RPMI7951 (cell line): ENCODE measurements at places on chromosomes 13 and 19.

DNA sequence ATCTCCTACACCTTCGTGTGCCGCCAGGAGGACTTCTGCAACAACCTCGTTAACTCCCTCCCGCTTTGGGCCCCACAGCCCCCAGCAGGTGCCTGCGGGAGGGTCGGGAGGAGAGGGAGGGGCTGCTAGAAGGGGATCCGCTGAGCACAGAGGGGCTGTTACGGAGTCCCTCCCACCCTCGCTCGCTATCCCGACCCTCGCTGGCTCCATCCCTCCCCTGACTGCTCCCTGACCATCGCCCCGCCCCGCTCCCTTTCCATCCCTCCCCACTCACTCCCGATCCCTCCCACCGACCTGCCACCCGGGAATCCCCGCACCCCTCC is 780 bp downstream of the CD177 start:
- DNase-seq: no peak

- DNase-seq: no peak
Observed at GRCh38 chr19:13838435-13839129, 38.4 kb upstream of the NANOS3 start.

- no peak for DNase-seq
Observed at GRCh38 chr13:32955881-32956594, 60.2 kb upstream of the KL start.

- no peak for DNase-seq
Observed at GRCh38 chr13:82898586-82898985, 983.7 kb downstream of the SLITRK1 start.

GRCh38 chr19:38959618-38960017 is 15.9 kb downstream of the FBXO17 start:
- DNase-seq: no peak

DNA sequence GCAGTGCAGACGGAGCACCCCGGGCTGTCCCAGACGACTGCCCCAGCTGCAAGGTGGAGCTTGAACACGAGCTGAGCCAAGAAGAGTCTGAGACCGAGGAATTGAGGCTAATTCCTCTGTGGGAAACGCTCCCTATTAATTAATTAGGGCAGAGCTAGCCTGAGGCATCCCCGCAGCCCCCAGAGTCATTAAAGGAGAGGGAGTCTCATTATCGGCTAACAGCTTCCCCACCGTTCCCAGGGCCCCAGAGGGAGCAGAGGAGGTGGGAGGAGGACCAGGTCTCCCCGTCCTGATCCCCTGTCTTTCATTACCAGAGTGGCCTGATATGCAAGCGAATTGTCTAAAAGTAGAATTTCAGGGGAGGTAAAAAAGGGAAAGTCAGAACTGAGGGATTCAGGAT is 13.1 kb upstream of the SLC1A6 start:
- no peak for DNase-seq

- no peak for DNase-seq
Observed at GRCh38 chr13:46278474-46278873, 66.7 kb downstream of the LRRC63 start.

- no peak for DNase-seq
Observed at GRCh38 chr19:15622991-15623390, 8.0 kb downstream of the CYP4F8 start.

GRCh38 chr13:33053397-33054066 is 37.3 kb downstream of the KL start:
- DNase-seq: no peak

DNA sequence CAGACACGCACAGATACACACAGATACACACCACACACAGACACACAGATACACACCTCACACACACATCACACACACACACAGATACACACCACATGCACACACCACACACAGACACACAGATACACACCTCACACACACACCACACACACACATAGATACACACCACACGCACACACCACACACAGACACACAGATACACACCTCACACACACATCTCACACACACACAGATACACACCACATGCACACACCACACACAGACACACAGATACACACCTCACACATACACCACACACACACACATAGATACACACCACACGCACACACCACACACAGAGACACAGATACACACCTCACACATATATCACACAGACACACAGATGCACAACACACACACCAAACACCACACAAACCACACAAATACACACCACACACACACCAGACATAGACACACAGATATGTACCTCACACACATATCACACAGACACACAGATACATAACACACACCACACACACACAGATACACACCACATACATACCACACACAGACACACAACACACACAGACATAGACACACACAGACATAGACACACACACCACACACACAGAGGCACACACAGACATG is 24.2 kb upstream of the SLC7A10 start:
- DNase-seq: no peak

DNA sequence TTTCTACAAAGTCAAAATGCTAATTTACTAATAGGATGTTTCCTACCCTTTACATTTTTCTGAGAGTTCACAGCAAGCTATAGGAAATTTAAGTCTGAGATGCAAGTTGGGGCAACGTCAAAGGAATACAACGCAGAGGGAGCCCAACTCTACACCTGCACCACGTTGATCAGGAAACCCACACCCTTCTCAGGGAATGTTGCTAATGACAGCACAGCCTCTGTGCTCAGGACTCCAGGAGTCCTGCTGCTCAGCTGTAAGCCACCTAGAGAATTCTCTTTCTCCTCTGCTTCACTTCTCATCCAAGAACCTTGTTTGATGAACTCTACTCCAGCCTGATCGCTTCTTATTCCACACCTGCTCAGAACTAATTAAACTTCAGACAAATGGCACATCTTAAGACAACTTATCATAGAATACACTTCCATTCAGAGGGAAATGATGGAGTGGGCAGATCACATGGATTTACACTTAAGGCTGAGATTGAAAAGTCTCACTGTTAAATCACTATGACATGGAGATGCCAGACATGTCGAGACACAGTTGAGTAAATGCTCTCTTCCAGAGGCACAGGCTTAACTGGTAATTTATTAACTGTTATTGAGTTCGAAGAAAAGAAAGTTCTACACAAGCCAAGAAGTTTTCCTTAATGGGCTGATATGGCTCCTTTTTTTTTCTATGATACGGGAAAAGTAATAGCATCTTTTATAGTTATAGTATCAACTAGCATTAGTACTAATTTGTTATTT is 811.6 kb upstream of the ARGLU1 start:
- DNase-seq: no peak

DNA sequence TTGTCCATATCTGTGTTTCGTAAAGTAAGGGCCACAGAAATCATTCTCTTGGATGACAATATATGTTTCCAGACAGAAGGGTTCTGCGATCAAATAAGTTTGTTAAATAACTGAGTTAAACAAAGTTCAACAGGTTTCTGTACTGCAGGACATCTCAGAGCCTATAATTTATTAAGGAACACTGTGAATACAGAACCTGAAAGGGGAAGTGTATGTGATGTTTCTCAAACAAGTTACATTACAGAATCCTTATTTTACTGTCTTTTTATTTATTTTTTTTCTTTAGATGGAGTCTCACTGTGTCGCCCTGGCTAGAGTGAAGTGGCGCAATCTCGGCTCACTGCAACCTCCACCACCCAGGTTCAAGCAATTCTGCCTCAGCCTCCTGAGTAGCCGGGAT is 55.4 kb upstream of the GTF2F2 start:
- DNase-seq: no peak

- no peak for DNase-seq
Observed at GRCh38 chr13:65336916-65337315, 1893.2 kb downstream of the PCDH9 start.

DNA sequence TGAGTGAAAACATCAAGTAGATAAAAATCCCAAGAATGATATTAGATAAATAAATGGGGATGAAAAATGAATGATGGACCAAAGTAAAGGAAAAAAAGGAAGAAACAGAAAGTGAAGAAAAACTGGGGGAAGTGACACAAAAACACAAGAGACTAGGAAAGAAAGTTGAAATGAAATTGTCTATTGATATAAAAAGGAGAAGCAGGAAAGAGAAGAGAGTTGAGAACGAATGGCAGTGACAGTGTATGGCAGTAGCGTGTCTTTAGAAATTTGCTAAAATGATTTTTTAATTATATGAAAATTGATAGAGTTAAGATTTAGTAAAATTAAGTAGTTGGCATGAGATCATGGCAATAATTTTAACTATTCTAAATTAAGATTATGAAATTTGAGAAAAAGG is 36.3 kb upstream of the SGCG start:
- DNase-seq: no peak

- peak; percentile 72 for DNase-seq
Observed at GRCh38 chr19:12757544-12758274, 6.1 kb downstream of the BEST2 start.

- no peak for DNase-seq
Observed at GRCh38 chr13:48750588-48751383, 97.1 kb downstream of the CYSLTR2 start.

- DNase-seq: no peak
Observed at GRCh38 chr13:67402546-67402945, 172.4 kb upstream of the PCDH9 start.

DNA sequence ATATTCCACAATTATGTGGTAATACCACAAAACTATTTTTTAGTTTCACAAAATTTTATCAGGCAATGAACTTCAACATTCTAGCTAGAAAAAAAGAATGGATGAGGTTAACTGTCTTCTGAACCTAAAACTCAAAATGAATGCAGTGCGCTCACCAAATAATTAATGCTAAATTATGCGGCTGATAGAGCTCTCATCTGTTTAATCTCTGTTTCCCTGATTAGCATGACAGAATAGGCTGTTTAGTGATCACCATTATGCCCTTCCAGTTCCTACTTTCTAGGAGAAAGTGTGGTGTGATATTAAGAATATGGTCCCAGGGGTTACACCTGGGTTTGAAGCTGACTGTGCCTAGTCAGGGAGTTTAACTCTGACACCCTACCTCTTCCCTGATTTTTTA is 42.8 kb upstream of the POSTN start:
- DNase-seq: no peak

GRCh38 chr13:73702419-73703071 is 431.7 kb downstream of the KLF12 start:
- no peak for DNase-seq

- no peak for DNase-seq
Observed at GRCh38 chr13:61592489-61592888, 176.8 kb upstream of the PCDH20 start.

- DNase-seq: no peak
Observed at GRCh38 chr19:11494634-11495285, 10.9 kb downstream of the ZNF653 start.

DNA sequence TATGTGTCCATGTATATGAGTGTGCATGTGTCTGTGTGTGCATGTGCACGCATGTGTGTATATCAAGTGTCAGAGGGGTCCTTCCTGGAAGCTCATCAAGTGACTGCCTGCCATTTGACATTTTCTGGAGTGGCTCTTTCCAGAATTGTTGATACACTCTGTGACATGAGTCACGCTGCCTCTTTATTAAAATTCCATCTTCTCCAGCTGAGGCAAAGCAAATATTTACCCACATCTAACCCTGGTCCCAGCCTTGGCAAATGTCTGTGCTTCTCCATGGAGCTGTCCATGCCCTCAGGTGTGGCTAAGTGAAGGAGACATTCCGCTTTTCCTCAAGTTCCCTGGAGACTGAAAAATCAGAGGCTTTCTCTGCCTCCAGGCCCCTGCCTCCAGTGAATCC is 88.2 kb upstream of the MBNL2 start:
- DNase-seq: no peak

GRCh38 chr13:51826606-51827005 is 18.4 kb downstream of the TMEM272 start:
- DNase-seq: no peak

DNA sequence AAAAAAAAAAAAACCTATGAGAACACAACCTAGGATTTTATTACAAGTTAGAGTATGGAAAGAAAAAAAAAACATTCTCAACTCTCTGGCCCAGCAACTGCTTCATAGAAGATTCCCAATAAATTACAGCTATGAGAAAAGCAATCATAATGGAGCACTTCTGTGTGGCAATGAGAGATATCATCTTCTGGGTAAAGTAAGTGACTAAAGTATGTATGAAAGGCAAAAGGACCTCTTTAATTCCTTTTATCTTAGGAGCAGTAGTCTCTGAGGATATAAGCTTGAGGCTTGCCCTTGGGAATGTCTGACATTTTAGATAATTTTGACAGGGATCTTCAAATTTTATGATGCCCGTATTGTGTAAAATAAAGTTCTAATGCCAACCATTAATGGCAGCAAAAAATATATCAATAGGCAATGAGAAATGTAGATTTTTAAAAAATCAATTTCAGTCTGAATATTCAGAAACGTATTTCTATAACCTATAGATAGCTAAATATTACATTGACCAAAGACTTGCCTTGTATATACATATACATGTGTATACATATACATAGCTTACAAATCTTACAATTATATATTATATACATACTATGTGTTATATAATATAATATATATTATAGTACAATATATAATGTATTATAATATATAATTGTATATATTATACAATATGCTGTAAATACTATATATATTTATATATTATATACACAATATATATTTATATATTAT is 823.9 kb upstream of the SLITRK1 start:
- DNase-seq: no peak

DNA sequence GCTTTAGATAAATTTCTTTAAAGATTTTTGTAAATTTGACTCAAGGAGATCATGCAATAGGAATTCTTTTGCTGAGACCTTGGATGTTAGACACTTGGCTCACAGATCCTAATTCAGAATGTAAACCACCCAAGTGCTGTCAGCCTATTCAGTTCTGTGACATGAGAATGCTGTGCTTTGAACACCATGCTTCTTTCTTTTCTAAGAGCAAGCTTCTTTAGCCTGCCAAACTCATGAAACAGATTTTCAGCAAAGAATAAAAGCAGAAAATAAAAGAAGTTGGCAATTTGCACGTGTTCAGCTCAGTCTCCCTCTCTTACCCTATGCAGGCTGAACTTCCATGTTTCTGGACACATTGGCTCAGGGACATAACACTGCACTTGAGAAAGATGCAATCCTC is 845.8 kb downstream of the UQCRFS1 start:
- no peak for DNase-seq

GRCh38 chr19:41928754-41929535 is 696 bp upstream of the ERFL start:
- no peak for DNase-seq

DNA sequence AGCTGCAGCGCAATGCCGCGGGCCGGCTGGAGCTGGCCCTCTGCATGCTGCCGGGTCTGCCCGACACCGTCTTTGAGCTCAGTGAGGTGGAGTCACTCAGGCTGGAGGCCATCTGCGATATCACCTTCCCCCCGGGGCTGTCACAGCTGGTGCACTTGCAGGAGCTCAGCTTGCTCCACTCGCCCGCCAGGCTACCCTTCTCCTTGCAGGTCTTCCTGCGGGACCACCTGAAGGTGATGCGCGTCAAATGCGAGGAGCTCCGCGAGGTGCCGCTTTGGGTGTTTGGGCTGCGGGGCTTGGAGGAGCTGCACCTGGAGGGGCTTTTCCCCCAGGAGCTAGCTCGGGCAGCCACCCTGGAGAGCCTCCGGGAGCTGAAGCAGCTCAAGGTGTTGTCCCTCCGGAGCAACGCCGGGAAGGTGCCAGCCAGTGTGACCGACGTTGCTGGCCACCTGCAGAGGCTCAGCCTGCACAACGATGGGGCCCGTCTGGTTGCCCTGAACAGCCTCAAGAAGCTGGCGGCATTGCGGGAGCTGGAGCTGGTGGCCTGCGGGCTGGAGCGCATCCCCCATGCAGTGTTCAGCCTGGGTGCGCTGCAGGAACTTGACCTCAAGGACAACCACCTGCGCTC is 3.8 kb upstream of the MAP2K7 start:
- no peak for DNase-seq
